ENCODE measurements at places on chromosomes 3 and 15.
A peak's percentile ranks its signal among the peaks of the same experiment; 100 is the strongest.

GRCh38 chr3:81742581-81742980, 18.9 kb downstream of the GBE1 start:
- peaks cover 33% of the 10 kb centered on the region for H3K4me1 ChIP-seq
- no peak overlapping the region for H3K4me3 ChIP-seq
- peak overlapping the region; percentile 95 for H3K27ac ChIP-seq
- DNase-seq = no peak
- no peaks in the 10 kb centered on the region for H3K27me3 ChIP-seq
- no peaks in the 10 kb centered on the region for H3K36me3 ChIP-seq

GRCh38 chr3:183158551-183159006, 4.0 kb downstream of the LAMP3 start:
- H3K4me3 ChIP-seq = no peak overlapping the region
- DNase-seq = no peak
- no peaks in the 10 kb centered on the region for H3K36me3 ChIP-seq

DNA sequence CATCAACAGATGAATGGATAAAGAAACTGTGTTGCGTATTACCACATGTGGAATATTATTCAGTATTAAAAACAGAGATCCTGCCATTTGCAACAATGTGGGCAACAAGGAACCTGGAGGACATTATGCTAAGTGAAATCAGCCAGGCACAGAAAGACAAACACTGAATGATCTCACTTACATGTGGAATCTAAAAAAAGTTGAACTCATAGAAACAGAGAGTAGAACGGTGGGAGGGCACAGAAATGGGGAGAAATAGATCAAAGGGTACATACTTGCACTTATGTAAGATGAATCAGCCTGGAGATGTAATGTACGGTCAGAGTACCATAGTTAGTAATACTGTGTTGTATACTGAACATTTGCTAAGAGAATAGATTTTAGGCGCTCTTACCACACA, 29.8 kb upstream of the MUC13 start:
- H3K4me3 ChIP-seq = no peak overlapping the region
- H3K4me1 ChIP-seq = no peaks in the 10 kb centered on the region
- H3K27me3 ChIP-seq = no peaks in the 10 kb centered on the region
- H3K27ac ChIP-seq = no peak overlapping the region
- peaks cover 10% of the 10 kb centered on the region for H3K36me3 ChIP-seq
- DNase-seq = no peak

- H3K4me3 ChIP-seq = no peak overlapping the region
- no peaks in the 10 kb centered on the region for H3K4me1 ChIP-seq
- no peak for DNase-seq
- no peaks in the 10 kb centered on the region for H3K27me3 ChIP-seq
Observed at GRCh38 chr15:100448481-100448880, 80.3 kb downstream of the CERS3 start.

- no peak overlapping the region for H3K4me3 ChIP-seq
- no peaks in the 10 kb centered on the region for H3K36me3 ChIP-seq
- H3K27ac ChIP-seq = no peak overlapping the region
- no peaks in the 10 kb centered on the region for H3K27me3 ChIP-seq
- H3K4me1 ChIP-seq = no peaks in the 10 kb centered on the region
Observed at GRCh38 chr15:55168350-55168974, 28.3 kb downstream of the RSL24D1 start.

DNA sequence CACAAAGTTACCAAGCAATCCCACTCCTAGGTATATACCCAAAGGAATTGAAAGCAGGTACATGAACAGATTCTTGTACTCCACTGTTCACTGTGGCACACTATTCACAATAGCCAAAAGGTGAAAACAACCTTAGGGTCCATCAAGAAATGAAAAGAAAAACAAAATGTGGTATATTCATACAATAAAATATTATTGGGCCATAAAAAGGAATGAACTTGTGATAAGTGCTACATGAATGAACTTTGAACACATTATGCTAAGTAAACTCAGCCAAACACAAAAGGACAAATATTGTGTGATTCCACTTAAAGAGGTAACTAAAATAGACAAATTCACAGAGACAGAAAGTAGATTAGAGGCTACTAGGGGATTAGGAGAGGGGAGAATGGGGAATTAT, 55.2 kb upstream of the IMPG2 start:
- H3K36me3 ChIP-seq = peaks cover 20% of the 10 kb centered on the region
- H3K27ac ChIP-seq = no peak overlapping the region
- H3K4me3 ChIP-seq = no peak overlapping the region
- DNase-seq = no peak

DNA sequence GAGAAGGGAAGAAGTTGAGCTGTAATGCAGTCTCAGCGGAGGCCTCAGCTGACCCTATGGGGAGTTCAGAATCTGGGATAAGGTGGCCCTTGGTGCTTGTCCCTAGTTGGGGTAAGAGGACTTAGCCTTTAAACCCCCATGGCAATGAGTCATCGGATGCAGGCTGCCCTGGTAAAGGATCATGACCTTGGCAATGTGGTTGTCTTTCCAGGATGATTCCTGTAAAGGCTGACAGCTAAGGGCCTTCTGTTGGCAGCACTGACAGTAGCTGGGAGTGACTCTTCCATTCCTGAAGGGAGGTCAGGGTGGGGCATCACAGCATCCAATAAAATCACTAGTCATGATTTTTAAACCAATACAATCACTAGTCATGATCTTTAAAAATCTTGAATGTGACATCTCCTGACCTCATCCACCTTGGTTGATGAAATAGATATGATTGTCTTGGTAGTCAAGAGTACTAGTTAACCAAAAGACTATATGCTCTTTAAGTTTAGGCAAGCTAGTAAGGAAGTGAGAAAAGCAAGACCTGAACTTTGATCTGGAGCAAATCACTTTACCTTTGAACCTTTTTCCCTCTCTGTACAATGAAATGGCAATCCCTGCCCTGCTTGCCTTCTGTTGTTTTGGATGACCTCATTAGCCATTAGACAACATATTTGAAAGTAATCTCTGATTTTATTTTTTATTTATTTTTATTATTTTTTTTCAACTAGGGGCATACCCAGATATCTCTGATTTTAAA, 71.3 kb upstream of the CACNA1D start:
- no peaks in the 10 kb centered on the region for H3K4me1 ChIP-seq
- no peaks in the 10 kb centered on the region for H3K36me3 ChIP-seq
- H3K27me3 ChIP-seq = no peaks in the 10 kb centered on the region
- no peak overlapping the region for H3K27ac ChIP-seq

GRCh38 chr3:78174821-78175220, 1134.9 kb downstream of the ROBO2 start:
- no peaks in the 10 kb centered on the region for H3K4me1 ChIP-seq
- H3K27me3 ChIP-seq = no peaks in the 10 kb centered on the region
- no peak for DNase-seq
- H3K4me3 ChIP-seq = no peak overlapping the region
- H3K27ac ChIP-seq = no peak overlapping the region

- H3K36me3 ChIP-seq = no peaks in the 10 kb centered on the region
- no peaks in the 10 kb centered on the region for H3K27me3 ChIP-seq
- no peak overlapping the region for H3K4me3 ChIP-seq
- H3K4me1 ChIP-seq = no peaks in the 10 kb centered on the region
- no peak for DNase-seq
Observed at GRCh38 chr3:29214009-29214658, 66.7 kb upstream of the RBMS3 start.

- DNase-seq = no peak
- H3K27me3 ChIP-seq = no peaks in the 10 kb centered on the region
- H3K4me1 ChIP-seq = peaks cover 2% of the 10 kb centered on the region
Observed at GRCh38 chr3:184896336-184896735, 84.4 kb downstream of the VPS8 start.

DNA sequence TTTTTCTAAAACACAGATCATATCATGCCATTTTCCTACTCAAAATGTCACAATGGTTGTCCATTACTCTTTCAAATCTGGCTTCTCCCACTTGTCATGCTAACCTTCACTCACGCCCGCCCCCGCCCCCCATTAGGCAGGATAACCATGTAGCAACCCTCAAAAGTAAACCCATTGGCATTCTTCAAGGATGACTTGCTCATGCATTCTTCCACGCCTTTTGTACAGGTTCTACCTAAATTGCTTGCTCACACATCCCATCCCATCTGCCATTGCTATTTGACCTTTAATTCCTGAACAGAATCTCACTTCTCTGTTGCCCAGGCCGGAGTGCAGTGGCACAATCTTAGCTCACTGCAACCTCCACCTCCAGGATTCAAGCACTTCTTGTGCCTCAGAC, 389.3 kb downstream of the MCTP2 start:
- no peak overlapping the region for H3K27ac ChIP-seq
- H3K36me3 ChIP-seq = no peaks in the 10 kb centered on the region
- no peaks in the 10 kb centered on the region for H3K4me1 ChIP-seq
- no peak overlapping the region for H3K4me3 ChIP-seq
- no peak for DNase-seq

GRCh38 chr3:132180337-132180791, 136.8 kb upstream of the ACP3 start:
- H3K27ac ChIP-seq = no peak overlapping the region
- no peaks in the 10 kb centered on the region for H3K36me3 ChIP-seq
- DNase-seq = peak; percentile 42
- no peaks in the 10 kb centered on the region for H3K4me1 ChIP-seq
- H3K27me3 ChIP-seq = no peaks in the 10 kb centered on the region
- H3K4me3 ChIP-seq = no peak overlapping the region

DNA sequence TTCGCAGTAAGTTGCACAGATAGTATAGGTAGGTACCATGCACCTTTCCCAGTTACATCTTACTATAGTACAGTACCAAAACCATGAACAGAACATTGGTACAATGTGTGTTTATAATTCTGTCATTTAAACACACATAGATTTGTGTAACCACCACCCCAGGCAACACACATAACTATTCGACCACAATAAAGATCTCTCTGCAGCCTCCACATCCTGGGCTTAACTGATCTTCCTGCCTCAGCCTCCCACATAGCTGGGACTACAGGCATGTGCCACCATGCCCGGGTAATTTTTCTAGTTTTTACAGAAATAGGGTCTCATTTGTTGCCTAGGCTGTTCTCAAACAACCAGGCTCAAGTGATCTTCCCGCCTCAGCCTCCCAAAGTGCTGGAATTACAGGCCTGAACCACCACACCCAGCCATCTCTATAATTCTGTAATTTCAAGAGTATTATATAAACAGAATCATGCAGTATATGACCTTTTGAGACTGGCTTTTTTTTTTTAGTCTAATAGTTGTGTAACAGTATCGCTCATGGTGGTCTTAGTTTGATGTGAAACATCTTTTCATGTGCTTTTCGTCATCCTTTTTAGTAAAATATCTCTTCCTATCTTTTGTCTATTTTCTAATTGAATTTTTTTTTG, 13.3 kb upstream of the TMF1 start:
- H3K27ac ChIP-seq = no peak overlapping the region
- no peaks in the 10 kb centered on the region for H3K4me1 ChIP-seq
- no peak overlapping the region for H3K4me3 ChIP-seq
- H3K27me3 ChIP-seq = no peaks in the 10 kb centered on the region

- H3K27me3 ChIP-seq = no peaks in the 10 kb centered on the region
- H3K36me3 ChIP-seq = peaks cover 6% of the 10 kb centered on the region
- peak overlapping the region; percentile 59 for H3K27ac ChIP-seq
- no peak overlapping the region for H3K4me3 ChIP-seq
Observed at GRCh38 chr15:50676799-50677483, 9.7 kb downstream of the TRPM7 start.

DNA sequence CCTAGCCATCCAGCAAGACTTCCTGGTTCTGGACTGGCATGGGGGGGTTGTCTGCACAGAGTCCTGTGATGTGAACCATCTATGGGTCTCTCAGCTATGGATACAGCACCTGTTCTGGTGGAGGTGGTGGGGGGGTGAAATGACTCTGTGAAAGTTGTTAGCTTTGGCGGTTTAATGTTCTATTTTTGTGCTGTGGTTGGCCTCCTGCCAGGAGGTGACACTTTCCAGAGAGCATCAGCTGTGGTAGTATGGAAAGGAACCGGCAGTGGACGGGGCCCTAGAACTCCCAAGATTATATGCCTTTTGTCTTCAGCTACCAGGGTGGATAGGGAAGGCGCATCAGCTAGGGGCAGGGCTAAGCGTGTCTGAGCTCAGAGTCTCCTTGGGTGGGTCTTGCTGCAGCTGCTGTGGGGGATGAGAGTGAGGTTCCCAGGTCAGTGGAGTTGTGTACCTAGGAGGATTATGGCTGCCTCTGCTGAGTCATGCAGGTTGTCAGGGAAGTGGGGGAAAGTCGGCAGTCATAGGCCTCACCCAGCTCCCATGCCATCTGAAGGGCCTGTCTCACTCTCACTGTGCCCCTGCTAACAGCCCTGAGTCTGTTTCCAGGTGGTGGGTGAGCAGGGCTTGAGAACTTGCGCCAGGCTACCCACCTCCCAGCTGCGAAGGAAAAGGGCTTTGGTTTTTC, 7.1 kb upstream of the LARS2 start:
- no peaks in the 10 kb centered on the region for H3K27me3 ChIP-seq
- no peaks in the 10 kb centered on the region for H3K4me1 ChIP-seq
- DNase-seq = no peak
- no peak overlapping the region for H3K4me3 ChIP-seq

GRCh38 chr15:94443186-94443585, 211.8 kb downstream of the MCTP2 start:
- H3K4me3 ChIP-seq = no peak overlapping the region
- H3K36me3 ChIP-seq = no peaks in the 10 kb centered on the region
- peaks cover 6% of the 10 kb centered on the region for H3K4me1 ChIP-seq
- no peak overlapping the region for H3K27ac ChIP-seq
- DNase-seq = peak; percentile 35
- no peaks in the 10 kb centered on the region for H3K27me3 ChIP-seq

DNA sequence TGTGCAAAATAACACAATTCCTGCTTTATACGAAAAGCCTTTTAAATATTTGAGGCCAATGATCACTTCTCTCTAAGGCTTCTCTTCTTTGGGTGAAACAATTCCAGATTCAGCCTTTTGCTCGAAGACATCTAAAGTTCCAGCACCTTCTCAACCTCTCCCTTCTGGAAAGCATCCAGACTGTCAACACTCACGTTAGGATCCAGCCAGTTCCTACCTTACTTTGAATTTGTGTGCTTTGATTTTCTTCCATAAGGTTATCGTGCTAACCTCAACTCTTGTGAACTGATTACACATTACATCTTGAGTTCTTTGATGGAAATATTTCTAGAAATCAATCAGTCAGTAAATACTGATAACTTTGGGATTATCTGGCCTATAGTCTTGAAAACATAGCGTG, 125.3 kb upstream of the ETV5 start:
- no peaks in the 10 kb centered on the region for H3K36me3 ChIP-seq
- no peak overlapping the region for H3K4me3 ChIP-seq
- no peaks in the 10 kb centered on the region for H3K4me1 ChIP-seq
- H3K27me3 ChIP-seq = no peaks in the 10 kb centered on the region

GRCh38 chr3:127405010-127405598, 117.3 kb upstream of the PRR20G start:
- H3K36me3 ChIP-seq = no peaks in the 10 kb centered on the region
- H3K4me3 ChIP-seq = no peak overlapping the region
- peaks cover 10% of the 10 kb centered on the region for H3K4me1 ChIP-seq
- H3K27ac ChIP-seq = no peak overlapping the region
- DNase-seq = no peak
- H3K27me3 ChIP-seq = no peaks in the 10 kb centered on the region

Data from SK-N-SH (cell line).